ENCODE measurements at places on chromosomes 1 and 21.
A peak's percentile ranks its signal among the peaks of the same experiment; 100 is the strongest.

DNA sequence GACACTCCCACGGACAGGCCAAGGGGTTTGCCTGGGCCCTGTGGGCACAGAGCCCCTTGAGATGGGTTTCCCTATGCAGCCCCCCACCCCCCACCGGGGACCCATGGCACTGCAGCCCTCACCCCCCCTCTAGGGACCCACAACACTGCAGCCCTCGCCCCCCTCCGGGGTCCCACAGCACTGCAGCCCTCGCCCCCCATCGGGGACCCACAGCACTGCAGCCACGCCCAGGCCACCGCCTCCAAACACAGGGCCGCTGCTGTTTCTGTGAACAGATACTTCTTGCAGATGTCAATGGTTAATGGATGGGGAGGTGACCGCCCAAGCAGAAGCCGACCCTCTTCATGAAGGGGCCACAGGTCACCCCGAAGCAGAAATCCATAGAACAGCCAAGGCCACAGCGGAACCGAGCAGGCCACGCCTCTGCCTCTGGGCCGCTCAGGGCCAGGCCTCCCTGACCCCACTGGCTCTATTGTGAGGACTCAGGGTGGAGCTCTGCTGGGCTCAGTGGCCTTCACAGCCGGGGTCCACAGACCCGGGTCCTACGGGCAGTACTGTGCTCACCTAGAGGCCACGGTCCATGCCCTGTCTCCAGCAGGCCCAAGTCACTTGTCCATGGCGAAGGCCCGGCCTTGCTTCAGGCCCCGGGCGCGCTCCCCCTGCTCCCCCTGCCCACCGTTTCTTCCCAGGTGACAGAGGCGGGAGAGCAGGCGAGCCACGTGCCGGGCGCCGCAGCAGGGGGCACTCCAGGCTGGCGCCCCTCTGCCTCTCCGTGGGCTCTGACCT, 4.1 kb upstream of the POFUT2 start:
- H3K36me3 ChIP-seq, result no peaks in the 10 kb centered on the region
- no peak overlapping the region for H3K27ac ChIP-seq
- peak overlapping the region; percentile 55 for H3K4me3 ChIP-seq
- H3K4me1 ChIP-seq, result no peaks in the 10 kb centered on the region
- peak; percentile 38 for DNase-seq

- no peak overlapping the region for H3K27ac ChIP-seq
- no peak overlapping the region for H3K4me3 ChIP-seq
- H3K27me3 ChIP-seq, result peaks cover 28% of the 10 kb centered on the region
- DNase-seq, result no peak
Measured at GRCh38 chr21:34881839-34882371, 167.2 kb downstream of the RUNX1 start.

GRCh38 chr1:207888652-207889051, 22.3 kb downstream of the CD34 start:
- no peak overlapping the region for H3K27ac ChIP-seq
- no peaks in the 10 kb centered on the region for H3K4me1 ChIP-seq
- DNase-seq, result no peak
- no peak overlapping the region for H3K4me3 ChIP-seq
- H3K27me3 ChIP-seq, result no peaks in the 10 kb centered on the region

DNA sequence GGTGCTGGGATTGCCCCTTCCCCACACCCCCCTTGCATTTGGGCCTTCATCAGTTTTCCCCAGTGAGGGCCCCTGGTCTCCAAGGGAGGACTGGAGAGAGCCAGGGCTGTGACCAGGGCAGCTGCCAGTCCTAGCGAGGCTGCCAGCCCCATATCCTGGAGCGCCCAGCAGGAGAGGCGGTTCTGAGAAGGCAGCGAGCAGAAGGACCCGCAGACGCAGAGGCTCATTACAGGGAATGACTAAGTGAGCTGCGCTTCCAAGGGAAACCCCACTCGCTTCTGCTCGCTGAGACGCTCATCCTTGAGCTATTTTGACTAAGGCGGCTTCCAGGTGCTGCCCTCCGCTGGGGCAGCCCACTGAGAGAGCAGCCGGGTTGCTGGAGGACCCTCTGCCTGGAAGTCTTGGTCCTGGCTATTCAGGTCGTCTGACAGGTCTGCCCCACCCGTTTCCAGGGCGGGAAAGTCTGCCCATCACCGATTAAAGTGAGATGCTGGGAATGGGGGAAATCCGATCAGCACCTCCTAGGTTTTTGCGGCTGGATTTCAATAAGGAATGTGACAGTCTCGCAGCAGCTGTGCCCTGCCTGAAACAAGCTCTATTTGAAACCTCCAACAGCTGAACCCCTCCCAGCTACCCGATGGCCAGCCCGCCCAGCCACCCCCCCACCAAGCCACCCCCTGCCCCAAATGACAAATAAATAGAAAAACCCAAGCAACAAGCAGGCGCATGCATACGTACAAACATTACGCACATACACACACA, 2.8 kb downstream of the KCNN3 start:
- H3K36me3 ChIP-seq, result no peaks in the 10 kb centered on the region
- peak; percentile 53 for DNase-seq
- H3K4me3 ChIP-seq, result peak overlapping the region; percentile 88
- peaks cover 7% of the 10 kb centered on the region for H3K4me1 ChIP-seq

- no peaks in the 10 kb centered on the region for H3K4me1 ChIP-seq
- no peaks in the 10 kb centered on the region for H3K36me3 ChIP-seq
- no peak overlapping the region for H3K4me3 ChIP-seq
- no peak overlapping the region for H3K27ac ChIP-seq
- DNase-seq, result no peak
Measured at GRCh38 chr1:26598890-26599289, 69.3 kb downstream of the RPS6KA1 start.

All from H9 (cell line).